ENCODE measurements at places on chromosomes 7 and 10.

- DNase-seq: no peak
These were observed 11.7 kb downstream of the CREB5 start for GRCh38 chr7:28423918-28424514.

GRCh38 chr10:107091126-107091525 lies 73.4 kb downstream of the SORCS1 start:
- no peak for DNase-seq

DNA sequence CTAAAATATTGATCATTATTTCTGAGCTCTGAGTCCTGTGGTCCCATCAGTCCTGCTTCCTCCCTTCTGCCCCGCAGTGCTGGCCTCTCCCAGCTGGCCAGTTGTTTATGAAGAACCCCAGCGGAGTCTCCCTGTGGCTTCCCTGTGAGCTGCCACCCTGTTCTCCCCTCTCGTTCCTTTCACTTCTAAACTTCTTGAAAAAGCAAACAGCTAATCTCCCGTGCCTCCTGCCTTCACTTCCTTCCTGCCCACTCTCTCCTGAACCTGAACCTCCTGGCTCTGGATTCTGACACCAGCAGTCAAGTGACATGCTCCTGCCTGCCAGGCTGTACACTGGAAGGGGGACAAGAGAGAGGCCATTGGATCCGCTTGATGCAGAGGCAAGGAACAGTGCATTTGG lies 63.7 kb upstream of the ZPBP start:
- no peak for DNase-seq

- no peak for DNase-seq
These were observed 94.1 kb downstream of the SH3PXD2A start for GRCh38 chr10:103761075-103761920.

GRCh38 chr10:16847644-16848043 lies 30.4 kb upstream of the RSU1 start:
- no peak for DNase-seq

DNA sequence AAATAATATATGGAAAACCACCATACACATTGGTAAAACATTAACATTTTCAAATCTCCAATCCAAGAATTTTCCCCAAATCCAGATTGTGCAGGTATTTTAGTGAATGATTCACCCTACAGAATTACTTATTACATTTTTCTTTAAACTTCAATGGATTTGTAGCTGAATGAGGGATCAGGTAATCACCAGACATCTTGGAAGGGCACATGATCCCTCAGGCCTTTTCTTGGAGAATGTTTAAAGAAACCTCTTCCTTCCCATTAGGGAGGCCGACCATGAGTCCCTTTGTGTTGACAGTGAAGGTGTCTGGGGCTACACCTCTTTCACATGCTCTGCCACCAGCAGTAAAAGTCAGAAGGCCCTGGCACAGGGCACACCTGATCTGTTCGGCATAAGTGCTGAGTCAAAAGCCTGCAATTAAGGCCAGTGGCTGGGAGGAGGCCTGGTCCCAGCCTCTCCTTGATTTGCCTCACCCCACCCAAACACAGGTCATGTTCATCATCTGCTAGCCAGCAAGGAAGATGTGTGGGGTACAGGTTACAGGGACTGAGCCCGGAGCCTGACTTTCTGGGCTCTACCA lies 207.7 kb downstream of the SNX10 start:
- DNase-seq: no peak

GRCh38 chr7:39133088-39133487 lies 155.4 kb downstream of the POU6F2 start:
- DNase-seq: no peak

GRCh38 chr7:67752227-67752626 lies 755.6 kb downstream of the TYW1 start:
- no peak for DNase-seq

- DNase-seq: no peak
These were observed 934 bp downstream of the PRTFDC1 start for GRCh38 chr10:24951201-24952142.

DNA sequence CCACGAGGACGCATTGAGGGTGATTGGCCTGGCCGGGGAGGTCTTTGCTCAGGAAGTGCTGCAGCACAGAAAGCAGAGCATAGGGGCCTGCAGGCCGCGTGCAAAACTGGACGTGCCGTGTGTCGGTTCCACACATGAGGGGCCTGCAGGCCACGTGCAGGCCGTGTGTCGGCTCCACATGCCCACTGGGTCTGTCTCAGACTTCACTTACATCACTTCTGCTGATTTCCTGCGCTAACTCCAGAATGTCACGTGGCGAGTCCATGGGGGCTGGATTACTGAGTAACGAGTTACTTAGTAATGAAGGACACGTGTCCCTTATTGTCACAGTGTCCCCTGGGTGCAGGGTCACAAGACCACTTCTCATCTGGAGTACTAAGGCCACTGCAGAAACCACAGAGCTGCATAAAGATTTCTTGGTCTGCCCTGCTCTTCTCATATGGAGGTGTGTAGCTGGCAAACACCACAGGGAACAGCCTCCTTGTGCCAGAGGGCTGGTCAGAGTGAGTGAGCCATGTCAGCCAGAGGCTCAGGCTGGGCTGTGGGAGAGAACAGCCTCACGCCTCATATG lies 60.8 kb downstream of the GDI2 start:
- DNase-seq: no peak

GRCh38 chr7:147524726-147525250 lies 1065.8 kb upstream of the C7orf33 start:
- DNase-seq: no peak

DNA sequence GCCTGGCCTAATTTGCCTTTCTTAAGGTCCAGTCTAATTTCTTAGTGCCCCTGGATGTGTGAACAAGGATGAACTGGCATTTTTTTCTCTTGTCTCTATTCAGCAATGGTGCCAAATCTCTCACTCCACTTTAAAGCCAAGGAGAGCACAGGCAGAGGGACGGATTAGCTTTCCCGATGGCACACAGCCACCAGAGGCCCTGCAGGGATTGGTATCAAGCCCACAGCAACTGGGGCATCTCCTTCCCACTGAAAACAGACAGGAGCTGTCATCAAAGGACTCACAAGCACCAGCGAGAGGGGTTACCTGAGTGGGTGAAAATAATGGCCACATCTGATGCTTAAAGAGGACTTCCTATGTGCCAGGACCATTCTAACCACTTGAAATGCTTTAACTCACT lies 83.1 kb downstream of the ITIH5 start:
- no peak for DNase-seq

GRCh38 chr7:45404622-45405021 lies 169.5 kb upstream of the ADCY1 start:
- no peak for DNase-seq

GRCh38 chr7:65915921-65916657 lies 43.2 kb downstream of the VKORC1L1 start:
- DNase-seq: no peak

- no peak for DNase-seq
These were observed 137.2 kb downstream of the GRID1 start for GRCh38 chr10:86229376-86229775.

- DNase-seq: no peak
These were observed 50.1 kb upstream of the ADRB1 start for GRCh38 chr10:113993489-113993991.

- DNase-seq: no peak
These were observed 54.4 kb downstream of the ZNF503 start for GRCh38 chr10:75347186-75347585.

GRCh38 chr7:30522159-30522558 lies 17.5 kb upstream of the GGCT start:
- no peak for DNase-seq

GRCh38 chr7:91149341-91150246 lies 114.6 kb upstream of the FZD1 start:
- no peak for DNase-seq

- DNase-seq: no peak
These were observed 32.1 kb upstream of the SLC26A4 start for GRCh38 chr7:107628461-107629064.

DNA sequence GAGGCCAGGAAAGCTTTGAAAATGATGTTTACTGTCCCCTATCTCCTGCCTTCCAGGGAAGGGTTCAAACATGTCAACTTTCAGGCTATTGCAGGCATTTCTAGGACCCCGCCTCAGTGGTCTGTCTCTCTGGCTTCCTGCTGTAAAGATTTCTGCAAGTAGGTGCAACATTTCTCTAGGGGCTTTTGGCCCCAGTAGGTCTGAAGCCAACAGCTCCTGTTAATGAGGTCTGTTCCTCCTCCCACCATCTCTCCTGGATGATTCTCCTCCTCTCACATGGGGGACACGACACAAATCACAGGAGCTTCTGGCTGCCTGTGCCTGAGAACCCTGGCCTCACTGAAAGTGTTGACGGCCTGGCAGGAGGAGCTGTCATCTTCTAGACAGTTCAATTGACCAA lies 194.3 kb downstream of the CYP26A1 start:
- DNase-seq: no peak

DNA sequence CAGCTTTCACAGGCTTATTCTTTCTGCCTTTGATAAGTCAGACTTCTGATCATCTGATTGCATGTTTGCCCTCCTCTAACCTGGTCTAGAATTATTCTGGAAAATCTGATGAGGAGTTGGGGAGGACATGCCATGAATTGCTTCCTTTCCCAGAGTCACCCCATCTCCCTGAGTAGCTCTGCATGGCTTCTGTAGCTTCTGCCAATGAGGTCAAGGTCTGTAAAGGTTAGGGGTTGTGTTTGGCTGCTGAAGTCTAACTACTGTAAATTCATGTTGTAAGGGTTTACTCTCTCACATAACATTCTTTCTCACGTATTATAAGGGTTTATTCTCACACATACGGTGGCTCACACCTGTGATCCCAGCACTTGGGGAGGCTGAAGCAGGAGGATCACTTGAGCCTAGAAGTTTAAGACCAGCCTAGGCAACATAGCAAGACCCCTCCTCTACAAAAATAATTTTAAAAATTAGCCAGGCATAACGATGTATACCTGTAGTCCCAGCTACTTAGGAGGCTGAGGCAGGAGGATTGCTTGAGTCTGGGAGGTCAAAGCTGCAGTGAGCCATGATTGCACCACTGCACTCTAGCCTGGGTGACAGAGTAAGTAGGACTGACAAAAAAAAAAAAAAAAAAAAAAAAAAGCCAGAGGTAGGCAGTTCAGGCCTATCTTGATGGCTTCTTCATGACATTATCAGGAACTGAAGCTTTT lies 10.7 kb downstream of the GSTO2 start:
- DNase-seq: no peak

- no peak for DNase-seq
These were observed 110.4 kb downstream of the SFMBT2 start for GRCh38 chr10:7300384-7300971.

- DNase-seq: no peak
These were observed 426.5 kb upstream of the AKR1E2 start for GRCh38 chr10:4399556-4399955.

DNA sequence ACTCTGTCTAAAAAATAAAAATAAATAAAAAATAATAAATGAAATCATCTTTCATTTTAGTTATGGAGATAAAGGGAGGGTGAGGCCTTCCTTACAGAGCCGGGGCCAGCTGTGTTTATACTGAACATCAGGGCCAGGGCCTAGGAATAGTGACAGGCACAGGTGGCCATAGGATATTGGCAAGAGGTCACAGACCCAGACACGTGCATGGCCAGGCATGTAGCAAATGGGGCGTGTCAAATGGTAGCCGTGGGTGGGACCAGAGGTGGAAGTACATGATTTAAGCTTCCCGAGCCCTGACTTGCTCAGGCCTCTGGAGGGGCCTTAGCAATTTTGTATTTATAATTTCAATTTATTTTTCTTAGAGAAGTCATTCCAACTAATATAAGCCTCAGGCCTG lies 353.0 kb downstream of the ANKRD30A start:
- DNase-seq: no peak

- no peak for DNase-seq
These were observed 81.2 kb upstream of the ITGB1 start for GRCh38 chr10:33039181-33039580.

- DNase-seq: no peak
These were observed 1.1 kb upstream of the PWWP2B start for GRCh38 chr10:132395704-132396493.

GRCh38 chr7:44279286-44279685 lies 46.1 kb downstream of the CAMK2B start:
- DNase-seq: no peak

GRCh38 chr7:117230276-117231046 lies 92.4 kb downstream of the WNT2 start:
- DNase-seq: no peak

- DNase-seq: no peak
These were observed 16.1 kb upstream of the XPNPEP1 start for GRCh38 chr10:109939315-109939961.

DNA sequence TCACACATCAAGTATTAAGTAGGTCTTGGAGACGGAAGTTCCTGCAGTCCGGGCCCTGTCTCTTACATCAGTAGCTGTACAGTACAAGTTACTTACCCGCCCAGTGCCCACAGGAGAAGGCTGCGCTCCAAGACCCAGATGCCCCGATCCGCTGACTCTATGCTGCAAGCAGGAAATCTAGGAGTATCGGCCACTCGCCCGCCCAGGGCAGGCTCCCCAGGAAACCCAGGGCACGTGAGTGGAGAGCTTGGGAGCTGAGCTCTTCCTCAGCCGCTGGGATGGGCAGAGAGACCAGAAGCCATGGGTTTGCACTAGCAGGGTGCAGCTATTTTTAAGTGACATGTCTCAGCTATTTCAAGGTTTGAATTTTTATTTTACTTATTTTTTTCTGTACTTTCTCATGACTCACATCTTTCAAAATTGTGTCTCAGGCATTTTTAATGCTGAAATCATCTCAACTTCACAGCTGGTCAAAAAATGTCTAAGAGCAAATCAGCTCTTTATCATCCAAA lies 1.9 kb upstream of the GPER1 start:
- no peak for DNase-seq

Data from T-helper 1 cell (primary cell).